ENCODE measurements at places on chromosomes 1 and 21.

DNA sequence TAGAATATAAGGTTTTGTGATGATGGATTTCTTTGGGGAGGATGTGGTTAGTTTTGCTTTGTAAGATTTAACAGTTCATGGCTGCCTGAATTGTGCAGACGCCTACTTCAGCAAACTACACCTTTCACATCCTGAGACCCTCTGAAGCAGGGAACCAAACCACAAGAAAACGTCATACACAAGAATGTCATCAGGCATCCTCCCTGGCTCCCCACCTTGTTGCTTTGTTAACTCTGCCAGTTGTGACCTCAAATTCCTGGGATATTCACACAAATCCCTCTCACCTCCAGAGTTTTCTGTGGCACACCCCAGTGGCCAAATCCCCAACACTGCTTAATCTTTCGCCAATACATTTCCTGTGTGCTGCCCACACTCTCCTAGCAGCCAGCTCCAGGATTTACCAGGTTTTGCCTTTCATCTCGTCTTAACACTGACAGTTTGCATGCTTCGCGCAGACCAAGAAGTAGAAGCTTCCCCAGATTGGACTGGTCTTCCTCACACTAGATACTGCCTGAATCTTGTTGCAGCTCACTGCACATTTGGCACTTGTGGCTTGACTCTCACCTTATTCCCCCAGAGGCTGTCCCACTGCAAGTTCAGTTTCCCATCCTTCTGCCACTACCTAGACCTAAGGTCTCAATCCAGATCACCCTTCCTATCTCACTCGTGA is 51.1 kb upstream of the CTTNBP2NL start:
- DNase-seq: no peak

GRCh38 chr1:117871013-117871412 is 58.4 kb downstream of the GDAP2 start:
- DNase-seq: no peak

DNA sequence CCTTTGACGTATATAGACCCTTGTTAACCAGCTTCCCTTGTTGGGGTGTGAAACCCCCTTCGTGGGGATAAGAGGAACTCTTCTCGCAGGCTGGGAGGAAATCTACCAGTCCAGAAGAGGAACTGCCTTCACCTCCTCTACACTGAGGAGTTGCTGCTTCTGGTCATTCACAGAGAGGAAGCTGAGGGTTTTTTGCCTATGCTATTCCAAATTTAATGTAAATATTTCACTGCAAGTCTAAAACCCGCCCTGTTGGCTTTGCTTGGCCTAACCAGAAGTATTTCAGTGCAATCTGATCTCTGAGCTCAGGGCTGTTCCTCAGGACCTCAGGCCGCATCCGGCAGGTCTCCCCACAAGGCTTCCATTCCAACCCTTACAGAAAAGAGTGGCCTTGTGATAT is 150.1 kb downstream of the HIVEP3 start:
- DNase-seq: no peak

- DNase-seq: no peak
Measured at GRCh38 chr21:25234857-25235801, 372.2 kb downstream of the MRPL39 start.

- peak; percentile 47 for DNase-seq
Measured at GRCh38 chr21:46144464-46145070, 10.8 kb downstream of the FTCD start.

GRCh38 chr1:24195874-24196273 is 8.8 kb upstream of the IFNLR1 start:
- DNase-seq: no peak

GRCh38 chr1:243483952-243484351 is 228.1 kb downstream of the SDCCAG8 start:
- DNase-seq: no peak

GRCh38 chr1:15918962-15919715 is 56.8 kb downstream of the ZBTB17 start:
- DNase-seq: no peak

- DNase-seq: no peak
Measured at GRCh38 chr1:203667616-203668015, 41.0 kb downstream of the ATP2B4 start.

DNA sequence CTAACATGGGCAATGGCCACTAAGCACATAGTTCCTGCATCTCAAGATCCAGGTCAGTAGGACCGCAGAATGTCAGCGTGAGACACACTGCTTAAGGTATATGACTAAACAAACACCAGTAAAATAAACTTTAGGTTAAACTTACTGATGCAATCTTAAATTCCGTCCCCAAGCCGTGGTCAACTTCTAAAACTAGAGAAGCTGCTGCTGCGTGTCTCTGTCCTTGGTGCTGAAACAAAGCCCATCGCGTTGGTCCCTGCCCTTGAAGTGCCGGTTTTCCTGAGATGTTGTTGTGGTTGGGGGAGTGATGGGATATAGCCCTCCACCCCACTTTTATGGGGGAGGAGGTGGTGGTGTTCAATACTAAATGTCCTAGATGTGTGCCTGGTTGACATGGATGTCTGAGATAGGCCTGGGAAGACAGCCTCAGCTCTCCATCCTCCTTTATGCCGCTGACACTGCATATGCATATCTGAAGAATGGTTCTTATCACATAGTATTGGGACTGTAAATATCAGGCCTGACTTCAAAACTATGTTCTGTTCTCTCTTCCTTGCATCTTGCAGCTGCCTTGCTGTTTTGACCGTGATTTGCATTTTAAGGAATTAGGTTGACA is 72.0 kb upstream of the KCNA3 start:
- DNase-seq: peak; percentile 63

GRCh38 chr1:216958569-216958968 is 235.3 kb upstream of the ESRRG start:
- DNase-seq: no peak

DNA sequence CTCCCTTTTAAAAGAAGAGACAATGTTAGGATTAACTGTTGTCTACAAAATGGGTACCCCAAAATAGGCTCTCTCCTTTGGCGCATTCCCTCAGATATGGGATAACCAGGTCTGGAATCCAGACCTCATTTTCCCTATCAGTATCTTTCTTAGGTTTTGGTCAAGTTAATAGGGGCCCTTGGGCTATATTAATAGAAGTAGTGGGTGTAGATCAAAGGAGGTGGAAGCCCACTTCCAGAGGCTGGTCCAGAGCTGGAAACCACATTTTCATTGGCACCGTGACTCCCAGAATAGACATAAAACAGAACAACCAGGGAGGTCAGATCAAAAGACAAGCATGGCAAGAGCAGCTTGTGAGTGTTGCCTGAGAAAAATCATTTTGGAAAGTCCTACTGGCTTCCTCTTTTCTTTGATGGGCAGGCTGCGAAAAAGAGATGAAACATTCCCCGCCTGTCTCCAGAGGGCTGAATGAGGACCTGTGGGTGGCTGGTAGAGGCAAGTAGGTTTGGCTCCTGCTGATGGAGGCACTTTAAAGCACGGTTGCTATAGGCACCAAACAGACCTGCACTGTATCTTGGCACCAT is 25.8 kb upstream of the KIF21B start:
- no peak for DNase-seq

DNA sequence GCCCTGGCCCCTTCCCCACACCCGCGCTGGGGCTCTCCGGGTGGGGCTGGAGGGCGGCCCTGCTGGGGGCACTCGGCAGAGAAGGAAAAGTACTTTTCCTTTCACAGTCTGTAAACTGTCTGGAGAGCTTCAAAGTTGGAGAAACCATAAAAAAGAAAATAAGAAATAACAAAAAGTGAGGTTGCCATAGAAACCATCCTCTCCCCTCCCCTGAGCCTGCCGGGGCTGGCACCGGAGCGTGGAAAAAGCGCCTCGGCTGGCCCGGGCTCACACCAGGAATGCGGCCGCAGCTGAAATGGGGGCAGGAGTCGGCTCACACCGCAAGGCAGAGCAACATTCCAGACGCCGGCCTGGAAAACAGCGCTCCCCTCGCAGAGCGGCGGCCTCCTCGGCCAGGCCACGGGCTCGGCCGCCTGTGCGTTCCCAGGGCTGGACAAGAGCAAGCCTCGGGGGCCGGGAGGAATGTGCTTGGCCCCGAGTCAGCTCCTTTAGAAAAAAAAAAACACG is 69.2 kb downstream of the MORN1 start:
- peak; percentile 88 for DNase-seq

- no peak for DNase-seq
Measured at GRCh38 chr1:31529999-31530684, 46.2 kb upstream of the TINAGL1 start.

DNA sequence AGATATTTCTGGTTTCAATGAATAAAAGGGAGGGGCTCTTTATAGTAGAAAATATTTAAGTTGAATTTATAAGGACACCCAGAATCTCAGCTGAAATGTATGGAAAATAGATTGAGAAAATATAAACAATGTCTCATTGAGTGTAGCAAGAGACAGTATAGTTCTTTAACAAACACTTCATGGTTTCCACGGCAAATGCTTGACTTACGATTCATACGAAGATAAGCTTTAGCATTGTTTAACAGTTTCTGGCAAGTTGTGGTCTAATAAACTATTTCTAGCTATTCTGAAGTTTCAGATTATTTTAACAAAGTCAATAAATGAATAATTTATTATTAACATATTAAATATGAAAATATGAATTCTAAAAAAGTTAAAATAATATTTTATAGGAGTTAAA is 1419.4 kb downstream of the KCNT2 start:
- no peak for DNase-seq

GRCh38 chr1:201982082-201982622 is 296 bp upstream of the RNPEP start:
- peak; percentile 87 for DNase-seq

DNA sequence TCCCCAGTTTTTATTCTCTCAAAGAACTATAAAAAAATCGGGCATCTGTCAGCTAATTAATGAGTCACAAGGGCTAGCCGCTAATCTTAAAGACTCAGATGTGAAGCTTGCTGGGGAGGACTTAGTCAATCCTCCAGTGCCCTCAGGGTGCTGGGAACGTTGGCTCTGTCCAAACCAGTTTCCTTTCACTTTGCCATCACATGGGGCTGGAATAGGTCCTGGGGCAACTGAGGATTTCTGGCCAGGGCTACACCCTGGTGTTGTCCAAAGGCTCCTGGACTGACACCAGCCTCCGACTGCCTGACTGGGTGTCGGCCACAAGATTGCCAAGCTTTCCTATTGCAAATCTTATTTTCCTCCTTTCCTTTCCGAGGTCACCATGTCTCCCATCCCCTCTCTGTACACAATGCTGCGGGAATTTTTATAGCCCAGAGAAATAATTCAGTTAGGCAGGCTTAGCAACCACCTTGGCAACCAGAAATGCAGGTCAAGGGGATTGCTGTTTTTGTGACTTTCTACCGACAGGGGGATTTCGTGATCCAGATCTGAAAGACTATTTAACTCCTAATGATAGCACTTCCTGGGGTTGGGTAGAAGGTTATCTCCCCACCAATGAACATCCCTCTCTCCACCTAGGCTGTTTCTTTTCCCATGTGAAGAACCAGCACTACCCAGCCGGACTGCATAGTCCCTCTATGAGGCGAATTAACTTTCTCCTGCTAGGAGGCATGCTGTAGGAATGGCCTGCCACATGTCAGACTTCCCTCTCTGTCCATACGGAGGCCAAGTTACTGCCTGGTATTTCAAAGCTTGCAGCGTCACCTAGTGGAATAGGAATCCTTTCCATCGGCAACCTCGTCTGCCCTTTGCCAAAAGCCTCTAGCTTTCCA is 29.9 kb upstream of the CTBS start:
- DNase-seq: no peak

DNA sequence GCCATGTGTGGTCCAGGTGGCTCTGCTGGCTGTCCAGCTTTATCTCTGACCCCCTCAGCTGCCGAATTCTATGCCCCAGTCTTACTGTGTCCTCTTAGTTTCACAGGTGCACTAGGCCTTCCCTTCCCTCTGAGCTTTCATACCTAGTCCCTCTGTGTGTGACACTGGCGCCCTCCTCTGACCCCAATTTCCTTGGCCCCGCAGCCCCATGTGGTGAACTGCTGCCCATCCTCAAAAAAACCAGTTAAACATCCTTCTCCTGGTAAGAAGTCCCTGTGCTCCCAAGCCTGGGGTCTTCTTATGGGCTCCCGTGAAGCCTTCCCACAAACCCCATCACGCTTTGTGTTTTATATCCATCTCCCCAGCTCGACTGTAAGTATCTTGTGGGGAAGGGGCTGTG is 93.9 kb upstream of the TSPAN2 start:
- no peak for DNase-seq

GRCh38 chr1:224707843-224708725 is 92.0 kb downstream of the CNIH3 start:
- DNase-seq: no peak

GRCh38 chr1:95388031-95388430 is 154.0 kb downstream of the RWDD3 start:
- no peak for DNase-seq

GRCh38 chr1:26677306-26678115 is 18.3 kb upstream of the ARID1A start:
- peak; percentile 78 for DNase-seq

DNA sequence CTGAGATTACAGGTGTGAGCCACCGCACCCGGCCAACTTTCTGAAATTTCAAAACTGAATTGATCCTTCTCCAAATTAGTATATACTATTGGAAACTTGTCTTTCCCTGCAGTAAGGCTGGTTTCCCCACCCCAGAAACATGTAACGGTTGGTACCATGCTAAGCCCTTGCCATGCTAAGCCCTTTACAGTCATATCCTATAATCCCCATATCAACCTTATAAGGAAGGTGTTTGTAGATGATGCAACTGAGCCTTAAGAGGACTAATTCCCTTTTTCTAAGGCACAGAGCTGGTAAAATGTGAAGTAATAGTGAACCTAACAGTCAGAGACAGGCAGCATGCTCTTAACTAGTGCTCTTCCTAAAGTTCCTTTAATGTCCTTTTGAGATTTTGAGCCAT is 413.7 kb downstream of the DISC1 start:
- DNase-seq: no peak

- no peak for DNase-seq
Measured at GRCh38 chr21:43913928-43914327, 48.9 kb downstream of the AGPAT3 start.

DNA sequence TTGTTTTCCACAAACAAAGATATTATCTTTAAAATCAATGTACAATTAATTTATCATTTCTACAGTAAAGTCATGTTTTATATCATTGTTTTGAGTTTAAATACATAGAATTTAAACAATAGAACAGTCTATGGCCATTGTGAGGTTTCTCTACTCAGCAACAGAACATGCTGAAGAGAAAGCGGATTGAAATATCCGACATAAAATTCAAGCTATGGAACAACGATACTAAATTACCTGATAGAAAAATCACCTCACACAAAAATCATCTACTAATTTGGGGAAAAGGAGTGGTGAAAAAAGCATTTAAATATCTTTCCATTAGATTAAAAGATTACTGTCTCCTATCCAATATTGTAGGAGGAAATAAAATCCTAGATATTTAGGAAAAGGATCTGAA is 12.6 kb downstream of the CDKN2C start:
- no peak for DNase-seq

DNA sequence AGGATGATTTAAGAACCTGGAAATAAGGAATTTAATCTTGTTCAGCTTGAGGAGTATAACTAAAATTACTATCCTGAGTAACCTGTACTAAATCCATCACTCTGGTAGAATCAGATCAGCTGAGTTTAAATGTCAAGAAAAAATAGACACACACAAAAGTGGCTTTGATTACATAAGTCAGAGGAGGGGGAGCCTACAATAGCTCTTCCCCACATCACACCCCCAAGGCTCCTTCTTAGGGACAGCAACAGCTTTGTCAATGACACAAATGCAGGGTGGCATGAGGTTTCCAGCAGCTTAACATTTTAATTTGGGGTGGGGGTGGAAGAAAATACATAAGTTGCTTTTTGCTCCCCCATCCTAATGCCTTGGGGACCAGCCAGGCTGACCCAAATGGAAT is 12.6 kb upstream of the NUP210L start:
- DNase-seq: no peak

All from sciatic nerve (tissue), 2 donors.